Left renal cortex interstitium (tissue), 4 donors: ENCODE measurements at places on chromosomes 3 and 15.

- DNase-seq = no peak
Measured at GRCh38 chr3:52121464-52121805, 32.8 kb downstream of the POC1A start.

DNA sequence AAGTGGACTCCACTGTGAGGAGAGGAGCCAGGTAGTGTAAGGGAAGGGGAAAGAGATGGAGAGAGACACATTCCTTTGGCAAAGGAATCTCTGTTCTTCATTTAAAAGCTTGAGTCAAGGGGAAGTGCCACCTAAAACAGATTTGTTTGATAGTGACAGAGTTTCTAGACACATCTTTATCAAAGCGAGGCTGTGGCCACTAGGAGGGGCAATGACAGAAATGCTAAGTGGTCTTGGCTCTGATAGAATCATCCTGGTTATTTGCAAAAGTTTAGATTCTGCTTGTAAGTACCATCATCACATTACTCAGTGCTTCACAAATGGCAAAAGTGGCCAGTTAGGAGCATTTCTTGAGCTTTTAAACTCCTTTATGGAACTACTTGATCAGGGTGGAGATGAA, 261.4 kb downstream of the CNTN3 start:
- no peak for DNase-seq

DNA sequence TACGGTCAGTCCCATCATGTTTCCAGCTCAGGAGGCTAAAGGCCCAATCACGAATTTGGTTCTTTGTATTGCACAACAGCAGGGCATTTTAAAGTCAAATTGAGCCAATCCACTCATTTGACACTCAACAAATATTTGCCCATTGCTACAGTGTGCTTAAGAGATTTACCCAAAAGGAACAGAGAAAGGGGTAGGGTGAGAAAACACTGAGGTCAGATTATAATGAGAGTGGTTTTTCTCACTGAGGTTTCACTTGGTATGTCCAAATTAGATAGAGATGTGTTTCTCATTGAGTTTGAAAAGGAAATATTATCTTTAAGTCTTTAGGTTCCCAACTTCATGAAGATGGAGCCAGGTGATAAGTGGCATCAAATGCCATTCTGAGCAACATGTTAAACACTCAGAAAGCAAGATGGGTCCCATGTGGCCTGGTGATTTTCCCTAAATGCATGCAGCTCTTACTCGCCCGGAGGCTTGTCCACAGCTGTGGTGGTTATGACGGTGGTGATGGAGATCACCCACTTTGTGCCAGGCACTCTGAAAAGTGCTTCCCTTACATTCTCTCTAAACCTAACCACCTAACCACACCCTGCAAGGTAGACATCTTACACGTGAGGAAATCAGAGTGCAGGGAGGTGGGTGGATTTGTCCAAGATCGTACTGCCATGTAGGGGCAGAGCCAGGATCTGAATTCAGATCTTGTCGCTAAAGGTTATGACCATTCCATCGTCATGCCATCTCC, 31.2 kb upstream of the USP3 start:
- DNase-seq = no peak

DNA sequence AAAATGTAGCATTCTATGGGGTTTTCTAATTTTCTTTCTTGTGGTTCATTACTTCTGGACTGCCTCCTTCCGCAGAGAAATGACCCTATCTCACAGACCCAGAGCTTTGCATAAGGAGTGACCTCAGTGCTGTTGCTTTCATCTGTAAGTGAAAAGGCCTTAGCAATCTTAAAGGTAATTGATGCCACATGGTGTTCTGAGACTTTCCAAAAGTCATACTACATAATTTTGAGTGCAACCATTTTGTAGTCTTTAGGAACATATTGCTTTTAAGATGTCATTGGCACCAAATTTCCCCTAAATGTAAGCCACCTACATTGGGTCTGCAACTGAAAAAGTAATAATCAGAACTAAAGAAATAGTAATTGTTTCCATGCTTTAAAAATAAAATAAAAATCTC, 9.2 kb upstream of the HHLA2 start:
- no peak for DNase-seq

DNA sequence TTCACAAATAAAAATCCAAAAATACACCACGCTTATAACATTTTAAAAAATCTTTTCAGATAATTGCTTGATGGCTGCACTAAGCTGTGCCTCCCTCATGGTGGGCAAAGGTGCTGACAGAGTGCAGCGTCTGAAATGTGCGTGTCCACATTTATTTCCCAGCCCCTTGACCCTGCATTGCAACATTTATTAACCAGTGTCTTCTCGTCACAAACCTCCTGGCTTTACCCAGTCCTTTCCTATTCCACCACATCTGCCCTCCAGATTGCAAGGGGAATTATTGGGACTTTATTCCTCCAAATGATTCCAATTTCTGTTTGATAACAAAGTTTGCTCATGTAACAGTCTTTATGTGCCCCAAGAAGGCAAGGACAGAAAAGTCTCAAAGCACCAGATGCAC, 5.5 kb downstream of the RASGRP1 start:
- DNase-seq = no peak
